ENCODE measurements at places on chromosomes 2 and 18. TPM values are rescaled to one million over a fixed set of nuclear protein-coding genes. Genes with fewer than 3 reads are reported as not detected.

CYS1 gene
- total RNA-seq = 1.7 TPM

GALNT13 gene
- total RNA-seq = 13.4 TPM

FAP gene
- 0.11 TPM for total RNA-seq

SERPINB3 gene
- 0.06 TPM for total RNA-seq

KATNAL2 gene
- total RNA-seq = 2.3 TPM

MYOM1 gene
- total RNA-seq = 0.31 TPM

TMEM169 gene
- 0.37 TPM for total RNA-seq

SERPINB12 gene
- total RNA-seq = not detected

ALPI gene
- not detected for total RNA-seq

SEPTIN10 gene
- 32.1 TPM for total RNA-seq

NPHP1 gene
- total RNA-seq = 6.8 TPM

IL18RAP gene
- 0.25 TPM for total RNA-seq

EGR4 gene
- 0.19 TPM for total RNA-seq

UGT1A10 gene
- total RNA-seq = 0.11 TPM

SLC9A4 gene
- total RNA-seq = not detected

FBXO48 gene
- total RNA-seq = 0.56 TPM

Measured in A549 treated with AZD2906 at 1 μM for 4 hours (cell line).